ENCODE measurements at places on chromosomes 6 and 20.

- no peaks in the 10 kb centered on the region for H3K36me3 ChIP-seq
- H3K4me3 ChIP-seq = peak overlapping the region; percentile 59
Observed at GRCh38 chr6:41375598-41376151, 40.3 kb downstream of the NCR2 start.

DNA sequence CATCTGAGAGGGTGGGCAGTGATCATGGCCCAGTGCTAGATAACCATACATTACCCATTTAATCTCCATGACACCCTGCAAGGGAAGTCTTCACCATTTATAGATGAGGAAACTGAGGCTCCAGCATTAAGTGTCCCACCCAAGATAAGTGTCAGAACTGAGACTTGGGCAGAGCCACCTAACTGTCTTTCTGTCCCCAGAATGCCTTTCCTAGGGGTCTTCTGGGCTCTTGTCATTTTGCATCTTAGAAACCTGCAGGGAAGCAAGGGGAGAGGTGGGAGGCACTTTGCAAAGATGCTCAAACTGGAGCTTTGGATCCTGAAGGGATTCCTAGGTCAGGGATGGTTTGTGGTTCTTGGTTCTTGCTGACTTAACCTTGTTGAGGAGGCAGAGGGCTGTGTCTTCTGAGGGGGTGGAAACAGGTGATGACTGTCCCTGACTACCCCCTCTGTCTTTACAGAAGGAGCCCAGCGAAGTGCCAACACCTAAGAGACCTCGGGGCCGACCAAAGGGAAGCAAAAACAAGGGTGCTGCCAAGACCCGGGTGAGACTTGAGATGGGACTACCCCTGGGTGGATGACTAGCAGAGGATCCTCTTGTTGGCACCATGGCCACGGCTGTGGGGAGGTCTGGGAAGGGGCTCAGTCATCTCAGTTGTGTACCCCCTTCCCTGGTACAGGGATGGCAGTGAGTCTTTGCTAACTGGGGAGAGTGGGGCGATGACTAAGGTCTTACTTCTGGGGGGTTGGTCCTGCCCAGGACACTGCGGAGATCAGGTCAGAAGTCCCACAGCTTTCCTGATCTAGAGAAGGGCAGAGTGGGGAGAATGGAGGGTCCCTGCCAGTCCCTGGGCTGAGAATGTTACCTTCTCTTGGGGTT is 5.8 kb downstream of the HMGA1 start:
- H3K27me3 ChIP-seq = no peaks in the 10 kb centered on the region
- peak overlapping the region; percentile 97 for H3K27ac ChIP-seq
- H3K36me3 ChIP-seq = peaks cover 49% of the 10 kb centered on the region
- no peak overlapping the region for H3K4me3 ChIP-seq

GRCh38 chr20:41161886-41162285 is 24.5 kb downstream of the PLCG1 start:
- DNase-seq = no peak
- H3K27me3 ChIP-seq = no peaks in the 10 kb centered on the region
- H3K27ac ChIP-seq = no peak overlapping the region
- peaks cover 15% of the 10 kb centered on the region for H3K36me3 ChIP-seq
- no peak overlapping the region for H3K4me3 ChIP-seq
- H3K4me1 ChIP-seq = no peaks in the 10 kb centered on the region

GRCh38 chr20:45974896-45975565 is 3.0 kb upstream of the ZNF335 start:
- H3K36me3 ChIP-seq = no peaks in the 10 kb centered on the region
- no peak for DNase-seq
- peaks cover 9% of the 10 kb centered on the region for H3K4me1 ChIP-seq
- no peak overlapping the region for H3K4me3 ChIP-seq
- no peak overlapping the region for H3K27ac ChIP-seq
- no peaks in the 10 kb centered on the region for H3K27me3 ChIP-seq
